Iris pigment epithelial cell (primary cell): ENCODE measurements at places on chromosomes 12 and 14.

DNA sequence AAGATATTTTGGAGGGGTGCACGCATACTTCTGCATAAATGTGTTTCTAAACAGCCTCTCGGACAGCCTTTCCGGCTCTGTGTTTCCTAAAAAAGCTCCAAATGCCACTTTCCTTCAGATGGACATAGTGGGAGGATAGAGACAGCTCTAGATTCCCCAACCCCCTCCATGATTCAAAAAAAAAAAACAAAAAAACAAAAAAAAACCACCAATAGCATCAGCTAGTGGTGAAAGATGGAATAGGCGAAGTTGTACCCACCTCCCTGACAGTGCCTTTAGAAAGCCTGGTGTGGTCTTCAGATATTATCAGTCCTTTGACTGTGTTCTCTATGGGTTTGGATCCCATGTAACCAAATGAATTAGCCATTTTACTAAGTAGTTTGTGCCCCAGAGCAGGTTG is 94.1 kb downstream of the PHETA1 start:
- peak; percentile 6 for DNase-seq

DNA sequence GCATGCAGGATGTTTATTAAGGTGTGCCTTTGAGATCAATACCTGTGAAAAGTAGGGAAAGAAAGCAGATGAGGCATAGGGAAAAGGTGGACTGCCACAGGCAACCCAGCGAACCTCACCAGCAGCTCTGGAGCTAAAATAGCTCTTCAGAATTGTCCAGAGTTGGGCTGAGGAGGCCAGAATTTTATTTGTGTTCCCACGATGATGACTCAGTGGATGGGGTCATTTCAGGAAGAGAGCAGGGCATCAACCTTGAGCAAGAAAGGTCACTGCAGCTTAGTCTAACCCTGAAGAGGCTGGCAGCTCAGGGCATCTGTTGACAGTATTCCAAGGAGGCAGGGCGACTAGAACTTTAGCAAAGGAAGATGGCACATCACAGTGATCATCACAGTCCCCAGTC is 696.1 kb downstream of the DIO2 start:
- DNase-seq: peak; percentile 7

- DNase-seq: no peak
Observed at GRCh38 chr12:57459750-57460467, at the start of gene GLI1. TSS of gene GLI1 (plus strand) at chr12:57459785. CDS start at chr12:57463692, 3,907 bp downstream.

DNA sequence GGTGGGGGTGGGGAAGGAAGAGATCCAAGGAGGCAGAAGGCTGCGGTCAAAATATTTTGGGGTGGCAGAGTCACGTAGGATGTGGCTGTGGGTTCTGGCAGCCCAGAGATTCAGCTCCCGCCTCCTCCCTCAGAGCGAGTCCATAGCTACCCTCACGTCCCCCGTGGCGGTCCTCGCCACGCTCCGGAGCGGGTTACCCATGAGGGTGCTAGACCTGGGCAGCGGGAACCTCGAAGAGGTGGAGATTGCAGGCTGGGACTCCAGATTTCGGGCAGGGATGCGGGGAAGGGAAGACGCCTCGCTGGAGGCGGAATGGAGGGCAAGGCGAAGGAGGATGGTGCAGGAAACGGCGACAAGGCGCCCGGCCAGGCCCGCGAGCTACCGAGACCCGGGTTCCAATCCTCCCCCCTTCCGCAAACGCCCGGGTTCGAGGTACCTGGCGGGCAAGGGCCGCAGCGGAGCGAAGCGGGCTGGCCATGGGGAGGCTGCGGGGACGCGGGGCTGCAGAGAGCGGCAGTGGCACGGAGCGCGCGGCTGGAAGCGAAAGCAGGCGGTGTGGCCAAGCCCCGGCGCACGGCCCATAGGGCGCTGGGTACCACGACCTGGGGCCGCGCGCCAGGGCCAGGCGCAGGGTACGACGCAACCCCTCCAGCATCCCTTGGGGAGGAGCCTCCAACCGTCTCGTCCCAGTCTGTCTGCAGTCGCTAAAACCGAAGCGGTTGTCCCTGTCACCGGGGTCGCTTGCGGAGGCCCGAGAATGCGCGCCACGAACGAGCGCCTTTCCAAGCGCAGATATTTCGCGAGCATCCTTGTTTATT is 46.2 kb downstream of the BCAT1 start:
- DNase-seq: peak; percentile 55

GRCh38 chr14:93276031-93276716 is 56.7 kb downstream of the BTBD7 start:
- no peak for DNase-seq

DNA sequence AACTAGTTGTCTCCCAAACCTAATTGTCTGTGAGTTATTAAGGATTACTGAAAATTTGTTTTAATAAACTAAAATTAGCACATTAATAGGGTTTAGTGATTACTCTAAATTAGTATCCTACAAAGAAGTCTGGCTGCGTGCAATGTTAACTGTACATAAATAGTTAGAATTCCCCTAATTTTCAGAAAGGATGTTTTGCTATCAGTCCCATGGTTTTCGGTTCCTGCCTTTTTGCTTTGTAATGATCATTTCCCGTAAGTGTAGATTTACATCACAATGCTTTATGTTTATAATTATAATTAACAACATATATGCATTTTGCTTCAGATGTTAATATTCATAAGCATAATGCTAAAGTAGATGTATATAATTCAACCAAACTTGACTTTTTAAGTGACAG is 19.8 kb upstream of the LYZ start:
- no peak for DNase-seq

- peak; percentile 30 for DNase-seq
Observed at GRCh38 chr14:96894966-96895365, 97.8 kb downstream of the VRK1 start.
